ENCODE measurements at places on chromosomes 11 and 22.

DNA sequence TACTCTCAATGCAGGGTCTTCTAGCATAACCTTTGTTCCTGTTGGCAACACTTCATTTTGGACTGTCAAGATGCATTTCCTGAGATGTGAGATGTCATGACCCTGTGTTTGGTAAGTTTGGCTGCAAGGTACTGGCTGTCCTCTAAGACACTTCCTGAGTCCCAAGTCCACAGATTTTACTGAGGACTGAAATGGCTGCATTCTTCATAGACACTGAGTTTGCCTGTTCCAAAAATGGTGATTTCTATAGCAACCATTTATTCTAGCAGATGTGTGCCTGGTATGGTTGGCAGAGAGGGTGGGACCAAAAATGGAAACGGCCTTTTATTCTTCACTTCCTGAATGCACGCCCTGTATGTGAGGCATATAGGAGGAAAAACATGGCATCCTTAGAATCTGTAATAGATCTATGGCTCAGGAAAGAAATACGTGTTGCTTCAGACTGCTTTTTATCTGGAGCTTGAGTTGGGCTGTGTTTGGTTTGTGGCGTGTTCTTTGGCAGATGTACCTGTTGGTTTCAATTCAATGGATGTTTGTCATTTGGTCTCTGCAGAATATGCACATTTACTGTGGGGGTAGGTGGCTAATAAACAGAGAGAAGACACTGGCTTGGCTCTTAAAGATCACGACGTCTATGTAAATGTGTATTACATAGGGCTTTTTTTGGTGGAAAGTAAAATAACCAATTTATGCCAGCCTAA is 62.4 kb downstream of the ZBTB16 start:
- DNase-seq = no peak

DNA sequence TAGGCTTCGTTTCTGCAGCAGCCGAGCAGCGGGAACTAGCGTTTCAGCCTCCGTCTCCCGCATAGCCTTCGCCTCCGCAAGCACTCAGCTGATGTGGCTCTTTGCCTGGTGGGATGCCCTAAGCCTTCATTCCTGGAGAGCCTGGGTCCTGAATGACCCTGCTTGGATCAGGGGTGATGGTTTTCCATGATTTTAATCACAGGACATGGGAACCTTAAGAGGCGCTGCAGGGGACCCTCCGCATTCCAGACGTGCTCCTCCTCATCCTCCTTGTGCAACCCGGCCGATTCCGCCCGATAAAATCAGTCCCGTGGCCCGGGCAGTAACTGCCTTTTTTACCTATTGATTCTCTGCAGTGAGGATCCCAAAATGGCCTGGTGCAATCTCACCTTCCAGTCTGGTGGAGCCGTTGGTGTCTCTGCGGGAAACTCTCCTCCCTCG is 8.2 kb downstream of the C11orf21 start:
- DNase-seq = no peak

GRCh38 chr22:41132550-41132949 is 40.2 kb downstream of the EP300 start:
- no peak for DNase-seq

DNA sequence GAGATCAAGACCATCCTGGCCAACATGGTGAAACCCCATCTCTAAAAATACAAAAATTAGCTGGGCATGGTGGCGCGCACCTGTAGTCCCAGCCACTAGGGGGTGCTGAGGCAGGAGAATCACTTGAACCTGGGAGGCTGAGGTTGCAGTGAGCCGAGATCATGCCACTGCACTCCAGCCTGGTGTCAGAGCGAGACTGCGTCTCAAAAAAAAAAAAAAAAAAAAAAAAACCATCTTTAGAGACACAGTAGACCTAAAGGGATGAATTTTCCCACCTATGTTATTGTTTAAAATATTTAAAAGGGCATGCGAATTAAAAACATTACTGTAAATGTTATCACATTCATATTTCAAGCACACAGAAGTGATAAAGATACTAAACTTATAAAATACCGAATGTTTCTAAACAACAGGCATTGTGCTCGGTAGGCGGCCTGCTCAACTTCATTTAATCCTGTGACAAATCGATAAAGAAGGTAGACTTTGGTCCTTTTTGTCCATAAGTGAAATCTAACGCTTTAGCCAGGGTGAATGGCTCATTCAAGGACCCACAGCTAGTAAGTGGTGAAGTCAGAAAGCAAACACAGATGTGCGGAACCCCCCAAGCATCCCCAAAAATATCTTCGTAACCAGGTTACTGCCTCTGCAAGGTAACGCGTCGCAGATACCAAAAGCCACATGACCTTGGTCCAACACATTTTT is 16.1 kb downstream of the NCAPD3 start:
- peak; percentile 48 for DNase-seq

GRCh38 chr22:48702573-48703264 is 1125.0 kb downstream of the BRD1 start:
- DNase-seq = no peak

- DNase-seq = no peak
These were observed 872.0 kb downstream of the BRD1 start for GRCh38 chr22:48955351-48956311.

GRCh38 chr11:8288824-8289491 is 25.3 kb upstream of the LMO1 start:
- DNase-seq = no peak

GRCh38 chr11:59289356-59290181 is 69.1 kb upstream of the OR5AN1 start:
- no peak for DNase-seq

- no peak for DNase-seq
These were observed 47.5 kb downstream of the ZBTB16 start for GRCh38 chr11:114106986-114107385.

DNA sequence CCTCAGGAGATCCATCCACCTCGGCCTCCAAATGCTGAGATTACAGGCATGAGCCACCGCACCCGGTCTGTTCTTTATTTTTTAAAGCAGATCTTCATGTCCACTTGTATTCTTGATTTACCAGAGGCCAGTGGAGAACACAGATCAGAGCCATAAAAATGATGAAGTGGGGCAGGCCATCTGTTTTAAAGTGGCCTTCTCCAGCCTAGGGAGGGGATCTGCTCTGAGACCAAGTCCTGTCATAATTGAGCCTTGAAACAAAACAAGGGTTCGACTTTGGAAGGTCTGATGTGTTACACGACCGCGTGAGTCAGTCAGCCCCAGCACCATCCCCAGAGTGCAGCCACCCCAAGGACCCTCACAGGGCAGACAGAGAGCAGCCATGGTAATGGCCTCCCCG is 27.5 kb downstream of the ABCC8 start:
- no peak for DNase-seq

GRCh38 chr11:44507896-44508445 is 57.5 kb upstream of the CD82 start:
- DNase-seq = no peak

GRCh38 chr11:11583801-11584529 is 37.8 kb downstream of the GALNT18 start:
- no peak for DNase-seq

GRCh38 chr11:88105951-88106350 is 69.3 kb downstream of the RAB38 start:
- no peak for DNase-seq

DNA sequence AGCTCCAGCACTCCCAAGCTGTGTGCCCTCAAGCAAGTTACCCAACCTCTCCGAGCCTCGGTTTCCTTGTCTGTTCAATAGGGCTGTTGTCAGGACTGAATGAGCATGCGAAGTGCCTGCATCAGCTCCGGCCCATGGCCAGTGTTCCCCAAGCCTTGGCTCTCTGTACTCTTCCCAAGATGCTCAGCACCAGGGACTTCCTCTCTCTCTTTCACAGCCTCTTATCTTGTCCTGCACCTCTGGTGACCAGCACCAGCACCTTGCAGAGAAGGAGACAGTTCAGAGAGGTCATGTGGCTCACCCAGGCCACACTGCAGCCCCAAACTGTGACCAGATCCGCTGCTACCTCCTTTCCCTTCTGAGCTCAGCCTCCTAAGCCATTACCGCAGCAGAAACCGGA is 120.3 kb upstream of the ANO1 start:
- DNase-seq = no peak

DNA sequence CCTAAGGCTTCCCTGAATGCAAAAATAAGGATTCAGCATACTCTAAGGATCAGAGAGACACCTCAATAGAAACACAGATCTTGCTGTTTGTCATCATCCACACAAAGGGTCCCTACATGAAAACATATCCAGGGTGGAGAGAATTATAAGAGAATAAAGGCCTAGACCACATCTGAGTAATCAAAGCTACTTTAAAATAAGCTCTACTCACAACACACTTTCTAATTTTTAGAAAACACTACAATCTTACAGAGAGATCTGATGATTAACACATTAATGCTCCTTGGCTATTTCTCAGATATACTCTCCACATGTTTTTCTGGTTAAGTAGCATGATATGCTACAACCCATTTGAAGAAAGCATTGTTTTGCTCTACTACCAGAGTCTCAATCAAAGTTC is 108.2 kb downstream of the ETS1 start:
- no peak for DNase-seq
